ENCODE measurements at places on chromosomes 1 and 21.
A peak's percentile ranks its signal among the peaks of the same experiment; 100 is the strongest.

GRCh38 chr1:162996261-162996660 is 72.9 kb upstream of the RGS4 start:
- no peak for DNase-seq

GRCh38 chr1:185108321-185108720 is 48.4 kb downstream of the TRMT1L start:
- no peak for DNase-seq

GRCh38 chr21:43909741-43910400 is 44.8 kb downstream of the AGPAT3 start:
- no peak for DNase-seq

GRCh38 chr1:236128646-236129178 is 13.6 kb upstream of the GPR137B start:
- DNase-seq = no peak

GRCh38 chr21:38329162-38329561 is 72.4 kb downstream of the KCNJ15 start:
- no peak for DNase-seq

- DNase-seq = no peak
These were observed 22.5 kb downstream of the ERRFI1 start for GRCh38 chr1:8003438-8004112.

DNA sequence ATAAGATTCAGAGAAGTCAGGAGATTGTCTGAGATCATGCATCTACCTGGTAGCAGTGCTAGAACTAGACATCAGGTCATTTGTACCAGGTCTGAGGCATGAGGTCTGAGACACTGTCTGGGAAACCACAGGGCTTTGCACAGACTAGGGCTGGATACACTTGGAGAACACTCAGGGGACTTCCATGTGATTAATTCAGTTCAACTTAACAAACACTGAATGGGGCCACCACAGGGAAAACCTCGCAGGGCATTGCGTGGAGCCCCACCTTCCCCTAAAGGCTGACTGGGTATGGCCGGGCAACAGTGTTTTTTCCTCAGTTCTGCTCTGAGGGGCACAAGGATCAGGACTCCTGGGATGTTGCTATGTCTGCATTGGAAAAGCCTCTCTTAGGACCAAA is 86.5 kb upstream of the WARS2 start:
- DNase-seq = no peak

- peak; percentile 68 for DNase-seq
These were observed 12.2 kb downstream of the ZDHHC18 start for GRCh38 chr1:26838474-26839338.

GRCh38 chr1:30452170-30452569 is 271.2 kb downstream of the MATN1 start:
- no peak for DNase-seq

- no peak for DNase-seq
These were observed 11.2 kb upstream of the HOOK1 start for GRCh38 chr1:59803458-59804038.

GRCh38 chr21:45876381-45877170 is 105.0 kb upstream of the COL6A1 start:
- no peak for DNase-seq

DNA sequence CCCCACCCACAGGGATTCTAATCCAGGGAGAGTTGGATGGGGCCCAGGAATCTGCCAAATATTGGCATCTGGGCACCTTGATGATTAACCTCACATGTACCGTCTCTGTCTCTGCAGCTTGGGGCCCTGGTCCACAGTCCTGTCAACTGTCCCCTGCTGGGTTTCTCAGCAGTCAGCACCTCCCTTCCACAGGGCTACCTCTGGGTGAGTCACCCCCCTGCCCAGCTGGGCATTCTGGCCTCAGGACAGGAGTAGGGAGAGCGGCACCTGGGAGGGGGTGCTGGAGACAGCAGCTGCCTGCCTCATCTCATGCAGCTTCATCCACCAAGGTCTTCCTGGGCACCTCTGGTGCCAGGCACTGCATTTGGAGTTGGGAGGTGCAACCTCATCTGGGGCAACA is 100.6 kb upstream of the ACTL8 start:
- DNase-seq = no peak

DNA sequence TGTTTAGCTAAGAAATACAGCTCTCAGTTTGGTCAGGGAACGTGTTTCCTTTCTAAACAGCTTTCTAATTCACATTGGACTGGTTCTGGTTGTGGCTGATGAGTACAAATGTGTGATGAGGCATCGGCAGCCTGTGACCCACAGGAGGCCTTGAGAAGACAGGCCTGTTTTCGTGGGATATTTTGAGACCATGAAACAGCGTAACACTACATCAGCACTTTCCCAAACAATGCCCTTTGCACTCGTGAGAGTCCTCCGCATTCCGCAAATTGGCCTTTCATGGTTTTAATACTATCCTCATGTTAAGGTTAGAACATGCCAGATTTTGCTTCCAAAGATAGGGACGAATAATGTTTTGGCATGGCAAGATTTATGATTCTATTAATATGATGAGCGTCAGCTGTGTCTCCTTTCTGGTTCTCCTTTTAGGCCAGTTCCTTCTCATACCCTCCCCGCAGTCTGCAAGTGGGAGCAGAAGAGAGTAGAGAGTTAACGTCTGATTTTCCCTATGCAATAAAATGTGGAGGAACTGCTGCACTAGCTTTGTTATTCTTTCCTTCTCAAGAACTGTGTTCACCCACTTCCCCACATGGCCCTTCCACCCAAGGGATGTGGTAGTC is 84.3 kb upstream of the L1TD1 start:
- DNase-seq = no peak

GRCh38 chr1:89855413-89856123 is 34.7 kb downstream of the LRRC8D start:
- peak; percentile 71 for DNase-seq

DNA sequence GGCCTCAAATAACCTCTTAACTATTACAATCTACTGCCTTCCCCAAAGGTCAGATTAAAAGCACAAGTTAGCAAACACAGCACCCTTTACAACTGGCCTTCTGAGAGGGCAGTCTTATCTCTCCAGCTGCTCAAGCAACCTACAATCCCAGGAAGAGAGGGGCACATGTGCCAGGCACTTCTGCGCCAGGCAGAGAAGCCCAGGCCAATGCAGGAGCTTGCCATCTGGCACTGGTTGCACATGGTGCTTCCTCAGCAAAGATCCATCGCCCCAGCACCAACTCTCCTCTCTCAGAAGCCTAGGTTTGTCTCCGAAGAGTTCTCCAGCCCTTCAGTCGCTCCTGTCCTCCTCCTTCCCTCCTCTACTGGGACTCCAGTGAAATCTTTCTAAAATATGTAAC is 2.5 kb downstream of the STK40 start:
- no peak for DNase-seq

DNA sequence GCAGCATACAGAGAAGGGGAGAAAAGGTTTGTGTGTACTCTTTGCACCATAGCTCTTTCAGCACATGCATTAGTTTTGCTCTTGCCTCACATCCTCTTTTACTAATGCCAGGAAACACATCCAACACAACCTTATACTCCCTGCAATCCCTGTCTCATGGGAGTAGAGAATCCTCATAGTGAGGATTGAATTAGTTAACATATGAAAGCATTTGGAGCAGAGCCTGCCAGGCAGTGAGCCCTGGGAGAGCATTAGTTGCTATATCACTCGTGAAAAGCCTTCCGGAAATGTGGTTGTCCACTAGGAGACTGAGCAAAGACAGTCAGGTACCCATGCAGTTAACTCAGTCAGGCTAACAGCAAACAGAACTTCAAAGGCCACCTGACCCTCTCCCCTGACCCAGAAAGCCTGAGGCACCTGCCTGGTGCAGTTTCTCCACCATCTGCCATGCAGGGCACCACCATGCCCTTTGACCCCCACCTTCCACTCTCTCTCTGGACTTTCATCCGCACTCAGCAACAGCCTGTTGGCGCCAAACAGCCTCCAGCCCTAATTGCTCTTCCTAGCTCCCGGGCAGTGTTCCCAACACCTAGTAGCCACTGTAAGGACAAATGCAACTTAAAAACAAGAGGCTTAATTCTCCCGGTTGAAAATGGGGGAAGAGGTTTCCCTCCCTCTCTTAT is 14.9 kb upstream of the AGT start:
- DNase-seq = no peak

- no peak for DNase-seq
These were observed 4.3 kb downstream of the LCK start for GRCh38 chr1:32255072-32256071.

DNA sequence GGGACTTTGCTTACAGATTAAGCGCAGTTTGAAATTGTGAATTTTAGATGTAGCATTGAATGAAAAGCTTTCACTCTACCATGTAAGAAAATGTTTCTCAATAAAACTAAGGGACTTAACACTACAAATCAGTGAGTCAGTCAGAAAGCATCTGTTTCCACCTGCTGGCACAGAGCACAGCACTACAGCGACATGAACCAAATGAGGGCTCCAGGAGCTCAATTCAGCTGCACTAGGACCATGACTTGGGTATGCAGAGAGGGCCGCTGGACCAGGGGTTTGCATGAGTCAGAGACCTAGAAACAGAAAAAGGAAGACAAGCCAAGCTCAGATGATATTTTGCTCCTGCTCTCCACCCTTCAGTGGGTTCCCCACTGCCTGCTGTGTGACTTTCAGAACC is 5.2 kb downstream of the SUSD4 start:
- DNase-seq = no peak

- no peak for DNase-seq
These were observed 55.5 kb downstream of the EDN2 start for GRCh38 chr1:41428738-41429640.

DNA sequence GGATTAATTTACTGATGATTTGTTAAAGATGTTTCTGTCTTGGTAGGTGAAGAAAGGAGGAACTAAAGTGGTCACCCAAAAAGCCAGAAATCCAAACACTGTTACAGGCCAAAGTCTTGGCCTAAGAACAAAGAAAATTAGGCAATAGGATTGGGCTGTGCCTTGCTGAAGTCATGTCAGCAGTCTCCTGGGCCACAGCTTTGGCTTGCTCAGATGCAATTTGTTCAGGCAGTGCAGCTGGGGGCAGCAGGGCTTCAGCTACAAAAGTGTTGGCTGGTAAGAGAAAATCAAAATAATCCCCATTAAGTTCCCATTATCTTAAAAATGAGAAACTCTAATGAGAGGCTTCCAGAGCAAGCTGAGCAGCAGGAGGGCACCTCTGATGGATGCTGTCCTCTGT is 14.0 kb upstream of the RAP1A start:
- no peak for DNase-seq

- DNase-seq = no peak
These were observed 29.6 kb upstream of the CADM3 start for GRCh38 chr1:159141584-159142390.

GRCh38 chr1:223745731-223746130 is 33.4 kb downstream of the CAPN2 start:
- no peak for DNase-seq

GRCh38 chr21:44578371-44579055 is 1.9 kb downstream of the KRTAP10-5 start:
- DNase-seq = no peak

- DNase-seq = no peak
These were observed 1.9 kb upstream of the HSPB7 start for GRCh38 chr1:16019644-16020277.

GRCh38 chr1:166907763-166908162 is 31.7 kb upstream of the TADA1 start:
- DNase-seq = no peak

DNA sequence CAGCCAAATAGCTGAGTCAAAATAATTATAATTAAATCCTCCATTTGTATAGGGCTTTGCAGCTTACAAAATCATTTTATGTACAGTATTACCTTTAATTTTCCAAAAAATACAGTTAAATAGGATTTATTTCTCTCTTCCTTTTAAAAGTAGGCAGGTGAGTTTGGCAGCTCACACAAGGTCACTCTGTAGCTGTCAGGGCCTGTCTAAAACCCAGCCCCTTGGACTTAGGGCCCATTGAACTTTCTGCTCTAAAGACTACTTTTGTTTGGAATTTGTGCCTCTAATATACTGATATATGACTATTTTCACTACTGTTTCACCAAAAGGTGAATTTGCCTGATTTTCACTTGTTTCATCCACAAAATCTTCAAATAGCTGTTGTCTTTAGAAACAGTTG is 10.3 kb downstream of the ROR1 start:
- no peak for DNase-seq

DNA sequence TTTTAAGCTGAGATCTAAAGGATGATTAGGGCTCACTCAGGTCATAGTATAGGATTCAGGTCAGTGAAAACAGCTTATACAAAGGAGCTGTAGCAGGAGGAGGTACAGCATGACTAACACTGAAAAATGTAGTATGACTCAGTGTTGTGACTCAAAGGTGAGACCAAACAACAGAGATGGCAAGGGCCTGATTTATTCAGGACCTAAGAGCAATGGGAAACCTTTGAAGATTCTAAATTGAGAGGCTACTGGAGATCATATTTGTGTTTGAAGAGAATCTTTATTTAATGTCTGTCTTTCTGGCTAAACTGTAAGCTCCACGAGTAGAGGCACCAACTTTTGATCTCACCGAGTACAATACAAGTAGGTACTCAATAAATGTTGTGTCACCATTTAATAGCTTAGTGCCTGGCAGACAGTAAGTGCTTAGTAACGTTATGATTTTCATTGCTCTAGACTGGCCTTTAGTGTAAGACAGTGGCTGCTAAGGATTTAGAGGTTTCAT is 43.5 kb downstream of the PRKAA2 start:
- DNase-seq = no peak

- DNase-seq = no peak
These were observed 57.9 kb upstream of the FGGY start for GRCh38 chr1:59238993-59239392.

DNA sequence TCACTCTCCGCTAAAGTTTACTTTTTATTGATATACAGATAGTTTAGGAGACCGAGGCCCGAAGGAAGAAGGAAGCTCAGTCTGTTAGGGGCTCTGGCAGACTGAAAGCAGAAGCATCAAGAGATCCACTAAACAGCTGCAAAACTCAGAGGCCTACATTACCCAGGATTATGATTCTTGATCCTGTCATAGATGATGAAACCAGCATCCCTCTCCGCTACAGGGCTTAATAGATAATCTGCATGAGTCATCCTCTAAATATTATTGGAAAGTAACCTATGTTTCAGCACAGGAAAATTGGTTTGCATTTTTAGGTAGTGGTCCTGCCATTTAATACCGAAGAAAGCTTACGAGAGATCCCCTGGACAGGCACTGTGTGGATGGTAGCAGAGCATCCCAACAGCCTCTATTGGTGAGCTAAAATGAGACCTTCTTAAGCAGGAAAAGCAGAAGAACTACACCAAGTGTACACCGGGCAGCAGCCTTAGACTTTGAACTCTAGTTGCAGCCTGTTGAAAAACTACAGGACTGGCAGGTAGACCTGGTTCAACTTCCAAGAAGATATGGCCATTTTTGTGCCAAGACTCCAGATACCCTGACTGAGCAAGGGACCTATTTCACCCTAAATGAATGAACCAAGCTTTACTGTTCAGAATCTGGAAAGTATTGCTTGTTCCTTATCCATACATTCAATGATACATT is 6.8 kb downstream of the CASQ2 start:
- no peak for DNase-seq

GRCh38 chr1:45317166-45317565 is 9.5 kb upstream of the HPDL start:
- no peak for DNase-seq

- DNase-seq = no peak
These were observed 2.4 kb upstream of the PRAMEF12 start for GRCh38 chr1:12771186-12771585.

GRCh38 chr1:215665215-215665614 is 98.1 kb downstream of the KCTD3 start:
- no peak for DNase-seq

Data from CD4-positive, alpha-beta T cell treated with Interleukin-15 for 4 hours (primary cell).